Mesenchymal stem cell (in vitro differentiated cells and primary cell): ENCODE measurements at places on chromosomes 3 and 15.

DNA sequence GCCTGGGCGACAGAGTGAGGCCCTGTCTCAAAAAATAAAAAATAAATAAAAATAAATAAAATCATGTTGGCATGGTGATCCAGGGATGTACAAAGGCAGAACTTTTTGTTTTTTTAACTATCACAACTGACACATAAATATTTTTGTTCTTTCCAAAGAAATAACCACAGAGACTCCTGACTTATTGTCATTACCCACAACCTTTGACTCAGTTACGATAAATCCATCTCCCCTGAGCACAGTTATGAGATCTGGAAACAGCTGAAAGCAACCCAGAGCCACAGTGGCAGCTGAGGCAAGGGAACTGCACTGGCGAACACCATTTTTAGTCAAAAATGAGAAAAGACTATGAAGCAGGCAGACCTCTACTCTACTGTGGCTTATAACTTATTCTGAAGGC is 24.0 kb downstream of the OSBPL10 start:
- H3K4me1 ChIP-seq, result peaks cover 5% of the 10 kb centered on the region
- no peak overlapping the region for H3K4me3 ChIP-seq
- DNase-seq, result peak; percentile 51
- H3K27me3 ChIP-seq, result no peaks in the 10 kb centered on the region

DNA sequence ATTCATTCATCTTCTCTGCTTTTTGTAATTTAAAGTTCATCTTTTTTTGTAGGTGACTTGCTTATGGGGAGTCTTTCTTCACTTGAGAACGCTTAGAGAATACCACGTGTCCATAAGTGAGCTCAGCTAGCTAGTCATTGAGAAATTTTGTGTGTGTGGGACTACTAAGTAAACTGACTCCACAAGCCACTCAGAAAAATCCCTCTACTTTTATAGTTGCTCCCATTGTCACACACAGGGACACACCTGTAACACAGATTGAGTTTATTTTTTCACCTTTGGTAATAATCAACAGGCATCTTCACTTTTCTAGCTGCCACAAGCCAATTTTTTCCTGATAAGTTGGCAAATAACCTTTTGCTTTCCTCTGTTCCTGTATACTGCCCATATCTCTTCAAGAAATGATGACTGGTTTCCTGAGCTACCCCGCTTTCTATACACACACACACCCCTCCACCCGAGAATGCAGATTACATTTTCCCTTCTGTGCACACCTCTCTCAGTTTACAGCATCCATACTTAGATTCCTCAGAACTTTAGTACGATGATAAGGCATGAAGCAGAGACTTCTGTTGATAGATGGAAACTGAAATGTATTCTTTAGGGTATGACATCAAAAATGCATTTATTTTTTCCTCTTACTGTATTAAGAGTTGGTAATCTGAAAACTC is 4.6 kb downstream of the TSC22D2 start:
- H3K4me1 ChIP-seq, result peaks cover 2% of the 10 kb centered on the region
- H3K36me3 ChIP-seq, result peaks cover 32% of the 10 kb centered on the region

DNA sequence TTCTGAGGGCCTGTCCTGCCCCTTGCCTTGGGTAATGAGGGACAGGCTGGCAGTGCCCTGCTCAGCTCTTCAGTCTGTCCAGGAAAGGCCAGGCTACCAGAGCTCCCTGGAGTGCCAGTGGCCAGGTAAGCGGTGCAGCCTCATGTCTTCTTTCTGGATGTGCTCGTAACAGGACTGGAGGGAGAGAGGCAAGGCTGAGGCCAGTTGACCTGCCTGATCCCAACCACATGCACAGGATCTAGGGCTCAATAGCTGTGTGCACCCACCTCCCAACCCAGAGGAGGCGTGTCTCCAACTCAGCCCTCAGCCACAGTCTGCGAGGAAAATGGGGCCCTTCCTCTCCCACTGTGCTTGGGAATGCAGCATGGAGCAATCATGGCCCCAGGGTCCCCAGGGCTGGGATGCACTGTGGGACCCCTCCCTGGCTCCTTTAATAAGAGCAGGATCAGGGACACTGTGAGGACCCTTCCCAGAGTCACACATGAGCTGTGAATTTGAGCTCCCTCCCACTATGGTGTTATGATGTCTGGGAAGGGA is 22.5 kb downstream of the ALS2CL start:
- H3K27me3 ChIP-seq, result peaks cover 10% of the 10 kb centered on the region
- H3K4me1 ChIP-seq, result peaks cover 2% of the 10 kb centered on the region
- no peaks in the 10 kb centered on the region for H3K36me3 ChIP-seq
- no peak overlapping the region for H3K4me3 ChIP-seq
- DNase-seq, result no peak

DNA sequence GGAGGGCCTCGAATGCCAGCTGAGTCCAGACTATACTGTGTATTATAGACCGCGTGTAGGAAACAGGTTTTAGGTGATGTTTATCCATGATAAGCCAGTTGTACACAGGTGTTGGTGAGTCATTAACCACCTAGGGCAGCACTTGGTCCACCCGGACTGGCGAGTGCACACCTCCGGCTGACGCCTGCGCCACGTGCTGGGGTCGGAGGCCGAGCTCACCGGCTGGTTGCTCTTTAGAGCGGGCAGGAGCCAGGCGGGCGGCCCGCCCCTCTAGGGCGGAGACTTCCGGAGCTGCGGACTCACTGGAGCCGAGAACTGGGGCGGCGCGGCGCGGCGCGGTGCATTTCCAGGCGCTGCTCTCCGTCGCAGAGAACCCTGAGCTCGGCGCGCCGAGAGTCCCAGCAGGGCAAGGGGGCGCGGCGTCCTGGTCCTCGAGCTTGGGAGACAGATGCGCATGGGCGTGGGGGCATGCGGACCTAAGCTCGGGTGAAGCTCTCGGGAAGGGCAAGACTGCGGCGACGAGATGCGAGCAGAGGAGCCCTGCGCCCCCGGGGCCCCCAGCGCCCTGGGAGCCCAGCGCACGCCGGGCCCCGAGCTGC is at the start of gene ESYT3:
TSS of gene ESYT3 (plus strand) at position 341 of the 599 bp plus-strand sequence. CDS start at position 524, 183 bp downstream.
- H3K36me3 ChIP-seq, result peaks cover 6% of the 10 kb centered on the region
- H3K27ac ChIP-seq, result no peak within 1 kb of the TSS
- H3K4me1 ChIP-seq, result peaks cover 16% of the 10 kb centered on the region

DNA sequence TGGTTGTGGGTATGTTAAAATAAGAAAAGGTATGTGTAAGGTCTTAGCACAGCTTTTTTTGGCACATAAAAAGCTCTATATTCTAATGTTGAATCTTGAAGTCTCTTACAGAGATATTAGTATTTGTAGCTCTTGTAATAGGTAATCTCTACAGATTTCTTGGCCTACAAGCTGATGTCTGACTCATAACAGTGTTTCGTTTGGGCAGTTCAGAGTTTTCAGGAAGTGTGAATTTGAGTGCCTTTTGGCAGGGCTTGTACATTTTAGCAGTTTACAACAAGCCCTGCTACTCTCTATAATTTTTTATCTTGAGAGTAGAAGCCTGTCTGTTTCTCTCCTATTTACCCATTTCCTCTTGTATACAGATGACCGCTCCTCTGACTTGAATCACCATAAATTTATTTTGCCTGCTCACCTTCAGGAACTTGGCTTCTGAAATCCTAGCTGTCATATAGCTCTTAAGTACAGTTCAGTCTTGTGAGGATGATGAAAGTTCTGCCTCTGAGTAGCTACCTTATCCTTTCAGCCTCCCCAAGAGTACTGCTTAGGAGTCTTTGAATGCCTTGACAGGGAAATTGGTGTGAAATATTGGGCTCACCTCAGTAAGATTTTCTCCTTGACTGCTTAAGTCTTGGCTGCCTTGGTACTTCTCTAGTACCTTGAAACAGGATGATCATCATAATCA is 419.9 kb upstream of the RARB start:
- H3K27me3 ChIP-seq, result no peaks in the 10 kb centered on the region
- DNase-seq, result peak; percentile 35
- no peak overlapping the region for H3K4me3 ChIP-seq
- H3K27ac ChIP-seq, result no peak overlapping the region

GRCh38 chr3:165390166-165390565 is 194.0 kb upstream of the SLITRK3 start:
- no peaks in the 10 kb centered on the region for H3K4me1 ChIP-seq
- no peak overlapping the region for H3K27ac ChIP-seq
- H3K27me3 ChIP-seq, result no peaks in the 10 kb centered on the region
- H3K4me3 ChIP-seq, result no peak overlapping the region

- H3K4me1 ChIP-seq, result peaks cover 4% of the 10 kb centered on the region
- peak; percentile 9 for DNase-seq
- H3K27ac ChIP-seq, result no peak overlapping the region
Observed at GRCh38 chr3:8606701-8607231, 37.8 kb downstream of the SSUH2 start.

- H3K27ac ChIP-seq, result no peak overlapping the region
- no peak for DNase-seq
- H3K27me3 ChIP-seq, result no peaks in the 10 kb centered on the region
- H3K36me3 ChIP-seq, result no peaks in the 10 kb centered on the region
- H3K4me3 ChIP-seq, result no peak overlapping the region
Observed at GRCh38 chr3:2082871-2083480, 15.7 kb upstream of the CNTN4 start.

GRCh38 chr15:85306946-85307686 is 73.3 kb upstream of the AKAP13 start:
- DNase-seq, result no peak
- H3K36me3 ChIP-seq, result no peaks in the 10 kb centered on the region

- H3K27ac ChIP-seq, result peak overlapping the region; percentile 95
- H3K4me3 ChIP-seq, result peak overlapping the region; percentile 52
- H3K36me3 ChIP-seq, result peaks cover 55% of the 10 kb centered on the region
- no peaks in the 10 kb centered on the region for H3K27me3 ChIP-seq
Observed at GRCh38 chr15:89836267-89837133, 21.8 kb upstream of the ANPEP start.

- H3K27me3 ChIP-seq, result no peaks in the 10 kb centered on the region
- no peak overlapping the region for H3K27ac ChIP-seq
- no peak overlapping the region for H3K4me3 ChIP-seq
- no peaks in the 10 kb centered on the region for H3K4me1 ChIP-seq
- no peaks in the 10 kb centered on the region for H3K36me3 ChIP-seq
- DNase-seq, result no peak
Observed at GRCh38 chr3:59595830-59596229, 546.0 kb upstream of the CFAP20DC start.

DNA sequence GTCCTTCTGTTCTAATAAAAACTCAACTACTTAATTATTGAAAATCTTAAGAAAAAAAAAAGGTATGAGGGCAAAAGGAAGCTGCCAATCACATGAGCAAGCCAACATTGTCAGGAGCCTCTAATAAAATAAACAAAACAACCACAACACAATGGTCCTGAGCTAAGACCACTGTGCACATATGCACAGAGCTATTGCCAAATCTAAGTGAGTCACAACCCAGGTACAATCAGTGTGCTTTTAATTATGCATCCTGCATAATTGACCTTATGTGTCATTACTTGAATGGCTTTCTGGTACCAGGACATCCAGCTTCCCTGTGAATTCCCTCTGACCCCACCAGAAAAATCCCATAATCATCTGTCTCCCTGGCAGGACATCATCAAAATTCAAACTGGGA is 639.8 kb downstream of the MAGI1 start:
- H3K4me1 ChIP-seq, result peaks cover 5% of the 10 kb centered on the region
- no peak overlapping the region for H3K4me3 ChIP-seq
- H3K27ac ChIP-seq, result no peak overlapping the region

DNA sequence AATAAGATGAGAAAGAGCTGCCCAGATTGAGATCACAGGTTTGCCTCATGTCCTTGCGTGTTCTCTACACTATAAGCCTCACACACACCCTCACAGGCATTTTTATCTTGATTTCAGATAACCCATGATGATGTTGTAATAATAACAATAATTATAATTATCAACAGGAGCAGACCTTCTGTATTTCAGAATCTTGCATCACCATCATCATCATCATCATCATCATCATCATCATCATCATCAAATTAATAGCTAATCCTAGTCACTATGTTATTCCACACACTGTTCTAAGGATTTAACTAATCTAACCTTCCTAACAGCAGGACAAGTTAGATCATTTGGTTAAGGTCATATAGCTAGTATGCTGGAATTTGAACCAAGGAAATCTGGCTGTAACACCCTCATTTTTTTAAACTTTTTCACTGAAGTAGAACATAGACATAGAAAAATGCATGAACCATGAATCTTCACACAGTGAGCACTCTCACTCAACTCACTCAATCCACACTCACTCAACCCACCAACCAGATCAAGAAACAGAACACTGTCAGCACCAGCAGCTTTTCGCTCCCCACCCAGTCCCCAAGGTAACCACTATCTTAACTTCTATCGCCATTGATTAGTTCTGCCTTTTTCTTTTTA is 1.8 kb upstream of the SH2D7 start:
- no peak for DNase-seq
- peaks cover 27% of the 10 kb centered on the region for H3K4me1 ChIP-seq
- no peak overlapping the region for H3K4me3 ChIP-seq
- H3K27ac ChIP-seq, result peak overlapping the region; percentile 58

- peak; percentile 14 for DNase-seq
- no peaks in the 10 kb centered on the region for H3K4me1 ChIP-seq
Observed at GRCh38 chr3:176584413-176585176, 612.7 kb downstream of the TBL1XR1 start.

DNA sequence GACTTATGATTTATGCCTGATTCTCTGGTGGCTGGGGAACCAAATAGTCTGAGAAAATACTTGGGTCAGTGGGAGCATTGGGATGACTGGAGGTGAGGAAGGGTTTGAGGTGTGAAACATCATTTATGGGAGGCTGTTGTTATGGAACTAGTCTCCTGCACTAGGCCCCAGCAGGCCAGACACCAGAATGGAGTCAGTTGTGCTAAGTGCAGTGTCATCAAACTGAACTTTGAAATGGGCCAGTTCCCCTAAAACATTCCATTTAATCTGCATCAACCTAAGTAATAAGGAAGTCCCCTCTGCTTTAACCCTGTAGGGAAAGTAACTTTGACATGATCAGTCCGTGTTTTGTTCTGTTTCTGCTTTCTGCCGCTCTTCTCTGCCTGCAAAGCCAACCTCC is 44.9 kb upstream of the KLHL25 start:
- H3K4me3 ChIP-seq, result no peak overlapping the region
- peaks cover 6% of the 10 kb centered on the region for H3K27me3 ChIP-seq
- no peak overlapping the region for H3K27ac ChIP-seq

- no peak overlapping the region for H3K4me3 ChIP-seq
- H3K36me3 ChIP-seq, result peaks cover 9% of the 10 kb centered on the region
- H3K4me1 ChIP-seq, result peaks cover 6% of the 10 kb centered on the region
- H3K27me3 ChIP-seq, result peaks cover 3% of the 10 kb centered on the region
Observed at GRCh38 chr15:40756938-40757337, 1.9 kb upstream of the RMDN3 start.

GRCh38 chr3:1117843-1118473 is 25.1 kb downstream of the CNTN6 start:
- peak; percentile 2 for DNase-seq
- H3K4me1 ChIP-seq, result no peaks in the 10 kb centered on the region
- H3K27me3 ChIP-seq, result no peaks in the 10 kb centered on the region
- H3K27ac ChIP-seq, result peak overlapping the region; percentile 66
- H3K4me3 ChIP-seq, result no peak overlapping the region
- H3K36me3 ChIP-seq, result no peaks in the 10 kb centered on the region
